ENCODE measurements at places on chromosomes 6 and 20.

DNA sequence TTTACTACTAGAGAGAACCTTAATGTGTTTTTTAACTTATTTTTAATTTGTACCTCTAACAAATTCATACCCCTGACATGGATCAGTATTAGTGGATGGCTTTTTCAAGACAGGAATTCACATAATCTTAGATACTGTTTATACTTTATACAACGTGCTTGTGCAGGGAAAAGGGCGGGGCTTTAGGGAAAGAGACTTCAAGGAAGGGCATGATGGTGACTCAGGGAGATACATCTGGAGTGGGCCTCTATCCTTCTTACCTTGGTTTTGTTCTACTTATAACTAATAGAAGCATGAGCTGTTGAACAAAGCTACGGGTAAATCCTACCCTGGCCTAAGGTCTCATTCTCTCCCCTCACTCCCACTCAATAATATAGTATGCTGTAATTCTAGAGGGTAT is 160.8 kb downstream of the C6orf58 start:
- peak; percentile 29 for DNase-seq

DNA sequence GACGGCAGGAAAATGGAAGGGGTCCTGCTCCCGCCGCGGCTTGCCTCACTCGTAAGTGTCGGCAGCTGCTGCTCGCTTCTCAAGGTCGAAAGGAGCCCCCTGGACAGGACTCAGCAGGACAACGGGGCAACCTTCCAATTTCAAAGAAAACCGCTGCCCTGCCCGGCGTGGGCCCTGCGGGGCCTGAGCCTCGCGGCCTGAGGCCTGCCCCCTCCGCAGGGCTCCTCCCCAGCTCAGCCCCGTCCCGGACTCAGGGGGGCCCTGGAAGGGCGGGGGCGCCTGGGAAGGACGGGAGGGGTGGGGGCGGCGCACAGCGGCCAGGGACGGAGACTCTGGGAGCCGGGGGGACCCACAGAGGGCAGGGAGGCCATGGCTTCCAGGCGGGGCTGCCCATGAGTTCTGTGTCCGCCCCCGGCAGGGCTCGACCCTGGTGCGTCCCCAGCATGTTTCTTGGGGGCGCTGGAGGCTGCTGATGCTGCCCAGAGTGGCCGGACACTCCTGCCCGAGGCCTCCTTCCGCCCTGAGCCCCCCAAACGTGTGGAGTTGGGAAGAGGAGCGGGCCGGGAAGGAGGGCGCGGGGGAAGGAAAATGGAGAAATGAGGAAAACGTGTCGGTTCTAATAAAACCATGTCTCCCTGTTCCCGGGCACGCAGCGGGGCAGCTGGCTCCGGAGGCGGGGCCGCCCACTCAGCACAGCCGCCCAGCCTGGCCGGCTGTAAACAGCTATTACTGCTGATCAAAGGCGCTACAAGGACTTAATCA is 114.6 kb downstream of the DLL1 start:
- DNase-seq: no peak

- DNase-seq: peak; percentile 71
These were observed 30.8 kb upstream of the SMLR1 start for GRCh38 chr6:130796313-130796905.

- no peak for DNase-seq
These were observed 55.4 kb downstream of the HS3ST5 start for GRCh38 chr6:114287461-114287860.

DNA sequence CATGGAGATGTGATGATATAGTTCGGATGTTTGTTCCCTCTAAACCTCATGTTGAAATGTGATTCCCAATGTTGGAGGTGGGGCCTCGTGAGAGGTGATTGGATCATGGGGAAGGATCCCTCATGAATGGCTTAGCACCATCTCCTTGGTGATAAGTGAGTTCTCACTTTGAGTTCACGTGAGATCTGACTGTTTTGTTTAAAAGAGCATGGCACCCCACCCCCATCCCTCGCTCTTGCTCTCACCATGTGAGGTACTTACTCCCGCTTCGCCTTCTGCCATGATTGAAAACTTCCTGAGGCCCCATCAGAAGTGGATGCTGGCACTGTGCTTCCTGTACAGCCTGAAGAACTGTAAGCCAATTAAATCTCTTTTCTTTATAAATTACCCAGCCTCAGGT is 10.9 kb downstream of the SLC32A1 start:
- no peak for DNase-seq

DNA sequence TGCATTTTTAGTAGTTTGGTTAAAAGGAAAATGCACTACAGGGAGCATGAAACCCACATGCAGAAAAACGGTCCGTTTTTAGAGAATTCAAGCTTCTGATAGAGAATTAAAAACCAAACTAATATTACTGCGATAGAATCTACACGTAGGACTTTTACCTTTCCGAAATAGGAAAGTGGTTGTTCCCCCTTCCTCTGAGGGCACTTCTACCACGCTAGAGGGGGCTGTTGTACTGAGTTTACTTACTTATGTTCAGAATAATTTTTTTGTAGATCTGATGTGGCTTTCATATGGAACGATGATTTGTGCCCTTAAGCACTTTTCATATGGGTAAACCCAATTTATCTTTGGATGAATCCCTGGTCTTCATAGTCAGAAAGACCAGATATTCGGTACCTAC is 264.3 kb upstream of the PLN start:
- peak; percentile 61 for DNase-seq

GRCh38 chr20:11686820-11687543 is 230.7 kb upstream of the BTBD3 start:
- DNase-seq: peak; percentile 27

- no peak for DNase-seq
These were observed 305.7 kb upstream of the FLRT3 start for GRCh38 chr20:14643146-14643545.

- DNase-seq: peak; percentile 60
These were observed 50.1 kb upstream of the ASF1A start for GRCh38 chr6:118843685-118844390.

GRCh38 chr6:91442342-91442741 is 855.5 kb upstream of the MAP3K7 start:
- no peak for DNase-seq

- no peak for DNase-seq
These were observed 194.3 kb downstream of the COL19A1 start for GRCh38 chr6:70060680-70061079.

- no peak for DNase-seq
These were observed 6.3 kb upstream of the AP5S1 start for GRCh38 chr20:3813848-3814581.

- DNase-seq: no peak
These were observed 30.2 kb upstream of the FOXQ1 start for GRCh38 chr6:1281746-1282145.

DNA sequence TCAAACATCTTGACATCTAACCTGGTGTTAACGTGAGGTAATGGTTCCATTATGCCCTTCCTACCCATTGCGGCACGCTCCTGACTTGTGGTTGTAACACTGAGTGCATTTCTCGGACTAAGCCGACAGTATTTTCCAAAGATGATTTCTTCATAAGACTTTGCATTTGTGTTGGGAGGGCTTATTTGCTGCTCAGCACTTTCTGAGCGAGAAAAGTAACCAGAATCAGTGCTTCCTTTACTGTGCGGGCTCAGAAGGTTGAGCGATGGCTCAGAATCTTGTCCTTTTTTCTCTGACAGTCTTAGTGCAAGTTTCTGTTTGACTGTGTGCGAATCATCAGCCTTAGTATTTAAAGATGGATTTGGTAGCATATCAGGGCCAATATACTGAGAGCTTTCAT is 171.7 kb downstream of the HIVEP2 start:
- DNase-seq: no peak

DNA sequence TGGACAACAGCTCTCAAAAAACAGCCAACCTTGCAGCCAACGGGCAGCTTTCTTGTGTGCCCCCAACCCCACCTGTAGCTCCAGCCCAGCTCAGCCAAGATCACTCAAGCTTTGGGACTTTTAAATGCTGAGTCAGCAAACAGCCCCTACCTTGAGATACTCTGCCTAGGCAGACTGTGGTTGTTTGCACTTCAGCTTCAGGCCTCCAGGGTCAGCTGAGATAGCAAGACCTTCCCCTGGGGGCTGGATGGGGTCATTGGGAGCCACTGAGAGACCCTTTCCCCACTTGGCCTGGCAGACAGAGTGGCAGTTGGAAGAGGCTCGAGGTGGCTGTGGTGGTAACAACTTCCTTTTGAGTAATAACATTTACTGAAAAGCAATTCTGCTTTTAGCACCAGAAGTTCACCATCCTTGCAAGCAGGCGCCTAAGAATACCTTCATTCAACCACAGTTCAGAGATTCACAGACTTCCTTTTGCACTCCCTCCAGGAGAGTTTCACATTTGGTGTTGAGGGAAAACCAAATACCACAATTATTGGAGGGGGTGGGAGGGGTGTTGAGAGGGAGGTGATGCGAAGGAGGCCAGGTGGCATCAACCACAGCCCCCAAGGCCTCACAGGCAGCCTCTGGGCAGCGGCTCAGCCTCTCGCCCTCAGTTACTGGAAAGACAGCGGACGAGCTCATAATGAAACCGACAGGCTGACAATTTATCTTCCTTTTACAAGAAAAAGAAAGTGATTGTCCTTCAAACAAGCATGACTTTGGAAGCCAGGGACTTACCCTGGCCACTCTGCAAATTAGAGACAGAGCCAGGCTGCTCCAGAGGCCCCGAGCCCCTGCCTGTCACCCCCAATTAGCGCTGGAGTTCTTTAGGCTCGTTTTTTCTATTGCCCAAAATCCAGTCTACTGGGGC is 148.1 kb downstream of the CEBPB start:
- DNase-seq: no peak

Data from iris pigment epithelial cell (primary cell).